Naive thymus-derived CD4-positive, alpha-beta T cell (primary cell): ENCODE measurements at places on chromosomes 3 and 15.
A peak's percentile ranks its signal among the peaks of the same experiment; 100 is the strongest.

DNA sequence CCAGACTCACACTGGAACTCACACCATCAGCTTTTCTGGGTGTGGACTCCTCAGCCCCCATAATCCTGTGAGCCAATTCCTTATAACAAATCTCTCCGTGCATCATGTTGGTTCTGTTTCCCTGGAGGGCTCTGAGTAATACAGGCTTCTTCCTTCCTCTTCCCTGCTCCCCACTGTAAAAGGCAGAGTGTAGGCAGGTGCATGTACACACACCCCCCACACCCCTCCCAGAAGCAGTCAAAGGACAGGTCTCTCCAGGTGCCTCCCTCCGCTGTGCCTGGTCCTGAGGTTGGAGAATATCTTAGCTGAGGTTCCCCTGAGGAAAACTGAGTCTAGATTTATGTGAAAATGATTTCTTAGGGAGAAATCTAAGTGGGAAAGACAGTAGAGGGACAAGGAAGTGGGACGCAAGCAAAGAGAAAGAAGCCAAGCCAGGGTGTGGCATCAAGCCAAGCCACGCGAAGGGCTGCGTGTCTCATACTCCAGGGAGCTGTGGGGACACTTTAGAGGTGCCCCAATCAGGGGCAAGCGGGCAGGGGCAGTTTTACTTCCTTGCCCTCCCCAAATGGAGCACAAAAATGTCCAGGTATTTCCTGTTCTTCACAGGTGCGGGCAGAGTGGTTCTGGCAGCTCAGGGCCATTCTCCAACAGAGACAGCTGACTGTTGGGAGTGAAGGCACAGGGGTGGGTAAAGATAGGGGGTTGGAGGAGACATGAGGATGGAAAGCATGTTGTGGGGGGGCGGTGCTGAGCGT lies 86.6 kb downstream of the HMG20A start:
- DNase-seq: no peak

DNA sequence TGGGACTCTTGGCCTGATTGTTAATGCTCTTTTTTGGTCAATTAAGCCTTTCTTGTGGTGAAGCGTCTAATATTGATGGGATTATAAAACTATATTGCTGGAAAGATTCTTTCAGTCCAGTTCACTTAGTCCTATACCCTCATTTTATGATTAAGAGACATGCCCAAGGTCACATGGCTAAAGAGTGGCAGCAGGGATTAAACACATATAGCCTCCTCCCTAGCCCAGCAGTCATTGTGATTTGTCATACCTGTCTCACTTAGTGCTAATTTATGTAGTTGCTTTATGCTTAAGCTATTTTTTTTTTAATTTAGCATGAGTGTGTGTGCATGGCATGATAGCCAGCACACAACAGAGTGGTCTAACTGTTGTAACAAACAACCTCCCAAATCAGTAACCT lies 9.5 kb downstream of the PARP14 start:
- DNase-seq: no peak

- no peak for DNase-seq
These were observed 1367.0 kb downstream of the OTOL1 start for GRCh38 chr3:162863579-162863978.

- no peak for DNase-seq
These were observed 3.9 kb downstream of the UPK1B start for GRCh38 chr3:119177321-119177720.

GRCh38 chr3:133227813-133228212 lies 172.0 kb upstream of the BFSP2 start:
- no peak for DNase-seq

DNA sequence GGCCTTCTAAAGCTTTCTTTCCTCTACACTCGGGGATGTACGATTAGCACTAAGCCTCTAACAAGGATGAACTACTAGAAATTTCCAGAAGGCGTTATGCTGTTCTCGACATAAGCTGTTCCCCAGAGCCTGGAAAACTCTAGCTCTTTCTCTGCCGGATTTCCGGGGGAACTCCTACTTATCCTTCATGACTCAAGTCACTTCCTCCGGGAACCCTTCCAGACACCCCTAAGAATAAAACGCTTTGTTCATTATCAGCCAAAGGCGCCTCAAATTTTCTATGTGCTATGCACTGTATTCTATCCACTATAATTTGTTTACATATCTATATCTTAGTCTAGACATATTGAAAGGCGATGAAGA lies 455 bp upstream of the SNAP23 start:
- peak; percentile 4 for DNase-seq

- DNase-seq: no peak
These were observed 996.5 kb downstream of the TUSC7 start for GRCh38 chr3:117706037-117706436.

DNA sequence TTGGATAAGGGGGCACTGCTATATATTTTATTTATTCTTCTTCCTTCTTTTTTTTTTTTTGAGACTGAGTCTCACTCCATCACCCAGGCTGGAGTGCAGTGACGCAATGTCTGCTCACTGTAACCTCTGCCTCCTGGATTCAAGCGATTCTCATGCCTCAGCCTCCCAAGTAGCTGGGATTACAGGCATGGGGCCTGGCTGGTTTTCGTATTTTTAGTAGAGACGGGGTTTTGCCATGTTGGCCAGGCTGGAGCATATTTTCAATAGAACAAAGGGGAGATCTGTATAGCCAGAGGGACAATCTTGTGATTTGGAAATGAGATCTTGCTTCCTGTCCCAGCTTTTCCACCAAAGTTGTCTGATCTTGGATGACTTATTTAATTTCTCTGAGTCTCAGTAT lies 133.1 kb upstream of the ABHD17C start:
- no peak for DNase-seq

DNA sequence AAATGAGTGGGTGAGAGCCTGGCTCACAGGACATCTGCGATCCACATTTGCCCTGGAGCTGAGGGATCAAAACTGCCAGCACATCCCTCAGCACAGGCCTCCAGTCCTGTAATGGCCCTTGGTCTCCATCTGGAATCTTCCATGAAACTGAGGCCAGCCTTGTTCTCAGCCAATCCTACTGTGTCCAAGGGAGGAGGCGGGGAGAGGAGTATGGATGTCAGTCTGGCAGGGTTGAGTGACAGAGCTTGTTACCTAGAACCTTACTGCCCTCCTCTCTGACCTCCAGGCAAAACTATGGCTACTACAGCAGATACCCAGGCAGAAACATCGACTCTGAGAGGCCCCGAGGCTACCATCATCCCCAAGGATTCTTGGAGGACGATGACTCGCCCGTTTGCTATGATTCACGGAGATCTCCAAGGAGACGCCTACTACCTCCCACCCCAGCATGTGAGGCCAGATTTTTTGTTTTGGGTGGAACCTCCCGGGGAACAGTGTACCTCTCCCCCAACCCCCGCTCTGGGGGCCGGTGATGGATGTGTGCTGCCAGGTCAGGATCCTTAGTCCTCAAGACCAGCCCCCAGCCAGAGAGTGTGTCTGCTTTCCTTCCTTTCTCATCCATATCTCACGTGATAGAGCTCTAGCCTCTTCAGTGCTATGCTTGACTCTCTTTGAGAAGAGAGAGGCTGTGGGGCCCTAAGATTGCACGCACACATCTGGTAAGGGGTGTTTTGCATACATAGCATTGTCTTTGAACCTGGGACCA lies 41.3 kb downstream of the CHDH start:
- no peak for DNase-seq

DNA sequence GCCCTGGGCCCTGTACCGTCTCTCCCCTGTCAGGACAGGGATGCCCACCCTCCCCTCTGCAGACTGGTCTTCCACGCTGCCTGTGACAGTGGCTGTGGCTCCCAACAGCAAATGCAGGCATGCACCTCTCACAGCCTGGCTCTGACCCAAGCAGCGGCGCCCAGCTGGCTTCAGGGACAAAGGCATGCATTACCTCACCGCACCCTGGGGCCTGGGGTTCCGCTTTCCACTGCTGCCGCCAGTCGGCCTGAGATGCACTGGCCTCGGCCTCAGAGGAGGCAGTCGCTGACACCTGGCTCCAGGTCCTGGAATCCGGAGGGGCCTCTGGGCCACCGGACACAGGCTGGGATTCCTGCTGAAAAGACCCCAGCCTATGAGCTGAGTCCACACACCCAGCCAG lies 70.3 kb downstream of the SCN5A start:
- no peak for DNase-seq

- no peak for DNase-seq
These were observed 53.1 kb downstream of the BOC start for GRCh38 chr3:113264283-113265131.

DNA sequence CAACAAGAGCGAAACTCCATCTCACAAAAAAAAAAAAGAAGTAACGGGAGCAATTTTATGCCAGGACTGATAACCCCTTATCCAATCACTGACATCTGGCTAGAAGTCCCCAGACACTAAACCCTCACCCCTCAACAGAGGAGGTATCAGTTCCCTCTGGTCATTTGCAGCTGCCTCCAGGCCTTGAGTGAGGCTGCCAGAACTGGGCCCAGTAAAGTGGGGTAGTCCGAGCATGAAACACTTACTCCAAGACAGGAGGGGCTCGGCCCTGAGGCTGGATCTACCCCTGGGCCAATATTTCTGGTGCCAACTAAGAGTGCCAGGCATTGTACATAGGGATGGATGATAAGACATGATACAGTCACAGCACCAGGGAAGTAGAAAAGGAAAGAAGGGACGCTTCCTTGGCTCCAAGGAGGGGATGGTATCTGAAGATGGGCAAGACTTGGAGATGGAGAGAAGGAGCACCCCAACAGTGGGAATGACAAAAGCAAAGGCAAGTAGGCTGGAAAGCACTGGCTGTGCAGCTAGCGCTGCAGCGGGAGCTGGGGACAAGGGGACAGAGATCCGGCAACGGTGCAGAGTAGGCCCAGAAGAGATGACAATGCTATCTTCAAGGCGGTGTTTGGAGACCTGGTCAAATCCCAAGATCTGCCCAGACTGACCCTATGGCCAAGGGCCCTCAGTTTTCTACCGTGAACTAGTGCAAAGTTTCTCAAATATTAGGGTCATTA lies 2.2 kb downstream of the XXYLT1 start:
- no peak for DNase-seq

GRCh38 chr3:171213178-171213577 lies 186.7 kb upstream of the SLC2A2 start:
- DNase-seq: no peak

DNA sequence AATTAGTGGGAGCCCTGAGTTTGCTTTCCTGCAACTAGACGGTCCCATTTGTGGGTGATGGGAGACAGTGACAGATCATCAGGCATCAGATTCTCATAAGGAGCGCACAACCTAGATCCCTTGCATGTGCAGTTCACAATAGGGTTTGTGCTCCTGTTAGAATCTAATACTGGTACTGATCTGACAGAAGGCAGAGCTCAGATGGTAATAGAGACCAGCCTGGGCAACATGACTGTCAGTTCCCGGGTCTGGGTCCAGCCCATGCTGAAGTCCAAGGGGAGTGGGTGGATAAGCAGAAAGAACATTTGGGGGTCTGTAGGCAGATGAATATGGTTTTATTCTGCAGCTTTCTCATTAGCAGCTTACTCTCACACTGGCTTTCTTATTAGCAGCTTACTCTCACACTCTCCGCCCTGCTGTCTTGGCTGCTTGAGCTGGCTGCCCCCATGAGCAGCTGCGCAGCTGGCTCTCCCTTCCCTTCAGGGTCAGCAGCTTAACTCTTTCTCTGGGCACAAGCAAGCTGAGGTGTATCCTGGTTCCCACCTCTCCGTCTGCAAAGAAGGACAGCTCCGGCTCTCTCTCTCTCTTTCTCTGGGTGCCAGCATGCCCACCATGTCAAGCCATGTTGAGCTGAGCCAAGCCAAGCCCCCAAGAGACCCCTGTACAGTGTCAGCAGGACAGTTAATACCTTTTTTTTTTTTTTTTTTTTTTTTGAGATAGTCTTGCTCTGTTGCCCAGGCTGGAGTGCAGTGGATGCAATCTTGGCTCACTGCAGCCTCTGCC lies 46.5 kb downstream of the KLHDC8B start:
- DNase-seq: no peak

DNA sequence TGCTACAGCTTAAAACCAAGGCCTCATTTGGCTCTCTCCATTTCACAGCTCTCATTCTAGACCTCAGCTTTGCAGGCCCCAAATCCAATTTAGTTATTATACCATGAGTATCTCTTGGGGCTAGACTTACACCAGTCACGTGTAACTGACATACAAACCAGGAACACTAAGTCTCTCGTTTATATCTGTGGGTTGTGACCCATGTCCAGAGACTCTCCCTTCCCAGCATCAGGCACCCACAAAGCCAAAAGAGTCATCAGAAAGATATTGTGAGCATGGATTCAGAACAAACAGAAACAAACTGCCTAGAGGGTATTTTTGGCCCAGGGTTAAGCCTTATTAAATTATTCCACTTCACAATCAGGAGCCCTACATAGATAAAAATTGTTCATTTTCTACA lies 5.6 kb upstream of the CCDC13 start:
- DNase-seq: no peak
